Effector CD8-positive, alpha-beta T cell (primary cell): ENCODE measurements at places on chromosomes 12 and 14.

GRCh38 chr12:57694459-57695019 lies 607 bp downstream of the OS9 start:
- DNase-seq: peak; percentile 13

- DNase-seq: peak; percentile 49
Measured at GRCh38 chr12:57089271-57090245, 644 bp downstream of the NAB2 start.

GRCh38 chr12:32577328-32577727 lies 101.8 kb upstream of the DNM1L start:
- no peak for DNase-seq

- no peak for DNase-seq
Measured at GRCh38 chr12:106359646-106360399, 2.3 kb downstream of the POLR3B start.

DNA sequence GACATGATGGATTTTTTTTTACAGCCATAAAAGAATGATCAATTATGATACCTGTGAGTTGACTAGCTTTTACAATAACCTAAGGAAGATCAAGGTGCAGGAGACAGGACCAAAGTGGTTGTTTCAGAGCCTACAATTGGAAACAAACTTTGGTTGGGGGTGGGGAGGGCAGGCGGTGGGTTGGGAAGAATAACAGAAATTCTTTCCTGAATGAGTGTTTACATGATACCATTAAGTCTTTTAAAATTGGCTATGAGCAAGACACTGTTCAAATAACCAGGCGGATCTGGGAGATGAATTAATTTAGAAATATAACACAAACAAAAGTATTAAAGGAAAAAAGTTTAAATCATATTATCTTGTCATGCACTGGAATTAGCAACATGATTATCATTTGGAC lies 7.2 kb downstream of the NFYB start:
- no peak for DNase-seq

GRCh38 chr14:56211084-56211483 lies 92.9 kb downstream of the PELI2 start:
- DNase-seq: no peak

- DNase-seq: no peak
Measured at GRCh38 chr12:121114806-121115205, 17.9 kb upstream of the P2RX7 start.

DNA sequence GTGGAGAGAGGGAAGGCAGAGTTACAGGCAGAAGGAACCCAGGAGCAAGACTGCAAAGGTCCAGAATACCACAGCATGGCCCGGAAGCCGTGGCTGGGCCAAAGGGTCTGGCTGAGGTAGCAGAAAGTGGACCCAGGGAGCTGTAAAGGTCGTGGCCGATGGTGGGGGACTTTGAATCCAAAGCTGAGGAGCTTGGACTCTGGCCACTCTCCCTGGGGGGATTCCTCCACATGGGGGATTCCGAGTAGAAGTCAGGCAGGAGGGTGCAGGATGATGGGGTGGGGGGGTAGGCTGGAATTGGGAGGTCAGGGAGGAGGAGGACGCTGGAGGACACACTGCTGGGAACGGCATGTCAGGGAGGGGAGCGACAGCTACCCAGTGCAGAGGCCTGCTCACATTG lies 125.2 kb downstream of the GCH1 start:
- DNase-seq: no peak

- DNase-seq: no peak
Measured at GRCh38 chr12:108297424-108297823, 41.7 kb downstream of the CMKLR1 start.

DNA sequence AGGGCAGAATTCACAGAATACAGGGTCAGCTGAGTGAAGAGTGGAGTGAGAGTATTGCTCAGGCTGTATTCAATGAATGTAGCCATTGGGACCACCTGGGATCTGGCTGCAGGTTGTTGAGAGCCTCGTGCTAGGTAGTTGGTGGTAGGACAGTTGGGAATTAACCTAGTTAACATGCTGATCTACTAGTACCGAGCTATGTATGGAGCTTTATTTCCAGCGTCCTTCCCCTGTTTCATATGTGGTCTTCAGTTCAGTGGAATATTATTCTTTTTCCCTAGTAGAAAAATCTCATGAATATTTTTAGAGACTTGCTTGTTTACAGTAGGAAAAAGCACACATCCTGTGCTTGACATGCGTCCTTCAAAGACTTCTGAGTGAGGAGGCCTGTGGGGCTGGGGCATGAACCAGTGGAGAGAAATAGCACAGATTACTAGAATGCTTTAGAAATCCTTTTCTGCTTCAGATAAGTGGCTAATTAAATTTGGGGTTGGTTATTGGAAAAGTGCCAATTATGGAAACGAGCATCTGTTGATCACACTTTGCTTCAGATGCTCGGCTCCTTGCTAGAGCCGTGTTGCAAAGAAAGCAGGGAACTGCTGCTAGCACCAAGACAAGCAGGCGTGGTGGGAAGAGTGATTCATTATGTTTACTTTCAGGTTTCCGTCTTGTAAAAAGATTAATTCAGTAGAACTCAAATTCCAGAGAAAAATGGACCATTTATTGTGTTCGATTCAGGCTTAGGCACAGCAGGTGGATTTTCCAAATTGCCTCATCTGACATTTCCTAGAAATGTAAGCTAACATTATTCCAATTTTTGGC lies 53.6 kb downstream of the ARF6 start:
- DNase-seq: no peak

DNA sequence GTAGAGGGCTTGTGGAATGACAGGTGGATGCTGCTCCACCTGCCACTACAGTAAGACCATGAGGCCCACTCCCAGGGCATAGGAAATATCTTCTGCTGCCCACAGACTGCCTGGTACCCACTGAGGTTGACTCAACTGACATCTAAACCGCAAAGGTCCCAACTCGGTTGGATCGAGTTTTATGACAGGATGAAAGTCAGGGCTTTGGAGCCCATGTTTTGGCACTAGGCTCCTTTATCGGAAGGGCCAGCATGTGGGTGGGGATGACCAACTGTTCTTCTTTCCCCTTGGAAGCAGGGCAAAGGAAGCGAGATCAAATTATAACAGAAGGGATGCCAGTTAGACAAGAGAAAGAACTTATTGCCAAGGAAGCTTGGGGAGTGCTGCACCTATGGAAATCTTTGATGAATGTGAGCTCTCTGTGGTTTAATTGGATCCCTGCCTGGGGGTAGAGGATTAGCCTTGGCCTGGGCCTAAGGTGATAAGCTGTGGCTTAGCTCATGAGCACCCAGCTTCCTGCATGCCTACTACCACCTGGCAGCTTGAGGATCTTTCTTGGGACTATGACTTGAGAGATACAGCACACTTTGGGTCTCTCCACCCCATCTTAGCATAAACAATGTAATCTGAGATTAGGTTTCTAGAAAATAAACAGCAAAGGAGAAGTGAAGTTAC lies 121.8 kb downstream of the KCNA5 start:
- no peak for DNase-seq

DNA sequence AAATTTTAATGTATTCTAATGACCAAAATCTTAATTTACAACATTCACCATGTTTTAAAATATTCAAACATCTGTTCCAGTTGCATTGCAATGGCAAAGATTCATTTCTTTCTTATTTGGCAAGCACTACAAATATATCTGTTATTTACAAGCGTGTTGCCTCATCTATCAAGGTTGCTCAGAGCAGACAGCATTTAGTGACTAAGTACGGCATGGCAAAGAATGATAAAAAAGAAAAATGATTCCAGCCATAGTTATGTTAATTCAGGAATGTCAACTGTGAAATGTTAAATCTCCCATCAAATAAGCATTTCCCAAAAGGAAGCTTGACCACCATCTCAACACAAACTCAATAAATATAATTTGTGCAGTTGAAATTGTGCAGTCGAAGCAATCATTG lies 312.1 kb downstream of the SEC23A start:
- no peak for DNase-seq

- DNase-seq: no peak
Measured at GRCh38 chr12:89975574-89975973, 266.9 kb upstream of the ATP2B1 start.

DNA sequence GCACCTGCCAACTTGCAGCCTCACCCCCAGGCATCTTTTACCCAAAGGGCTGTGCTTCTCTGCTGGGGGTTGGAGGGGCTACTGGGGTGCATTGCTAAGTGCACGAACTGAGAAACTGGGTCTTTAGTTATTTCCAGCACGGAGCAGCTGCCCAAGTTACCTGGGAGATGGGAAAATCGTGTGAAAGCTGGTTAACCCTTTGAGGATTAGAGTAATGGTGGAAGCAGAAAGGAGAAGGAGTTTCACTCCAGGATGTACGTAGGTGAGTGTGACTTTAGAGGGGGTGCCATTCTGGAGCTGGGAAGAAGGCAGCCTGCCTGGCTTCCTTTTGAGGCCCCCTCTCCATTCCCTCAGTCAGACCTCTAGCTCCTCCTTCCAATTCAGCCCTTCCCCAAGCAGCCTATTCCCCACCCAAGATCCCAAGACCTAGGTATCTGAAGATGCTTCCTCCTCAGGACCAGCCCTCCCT lies 1.0 kb upstream of the ADCY6 start:
- DNase-seq: no peak

- no peak for DNase-seq
Measured at GRCh38 chr12:81815611-81816010, 56.5 kb upstream of the PPFIA2 start.

DNA sequence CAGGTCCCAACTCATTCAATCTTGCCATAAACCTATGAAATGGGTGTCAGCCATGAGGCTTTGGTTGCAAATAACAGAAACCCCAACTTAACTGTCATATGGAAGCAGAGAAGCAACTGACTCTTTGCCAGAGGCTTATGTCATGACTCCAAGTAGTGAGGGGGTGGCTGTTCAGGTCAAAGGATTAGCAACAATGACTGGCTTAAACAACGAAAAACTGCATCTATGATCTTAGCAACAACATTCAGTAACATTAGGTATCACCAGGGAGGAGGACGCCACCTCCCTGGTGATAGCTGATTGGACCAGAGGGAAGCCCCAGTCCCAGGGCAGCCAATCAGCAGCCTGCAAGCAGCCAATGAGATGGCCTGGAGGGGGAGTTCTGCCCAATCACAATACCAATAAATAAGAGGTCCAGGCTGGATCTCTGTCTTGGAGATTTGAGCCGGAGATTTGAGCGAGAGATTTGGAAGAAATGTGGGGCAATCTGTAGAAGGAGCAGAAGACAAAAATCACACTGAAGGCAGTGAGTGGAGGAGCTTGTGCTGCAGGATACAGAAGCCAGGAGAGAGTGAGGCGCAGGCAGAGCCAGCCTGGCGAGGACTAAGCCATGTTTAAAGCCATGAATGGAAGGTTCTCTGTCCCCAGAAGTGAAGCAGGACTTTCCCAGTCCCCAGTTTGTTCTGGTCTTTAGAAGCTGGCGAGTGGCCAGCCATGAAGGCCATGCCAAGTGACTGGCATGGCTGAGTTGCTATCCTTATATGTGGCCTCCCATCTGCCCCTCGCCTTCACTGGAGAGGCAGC lies 93.3 kb downstream of the CALM1 start:
- DNase-seq: no peak
